ENCODE measurements at places on chromosomes 12 and 14.

DNA sequence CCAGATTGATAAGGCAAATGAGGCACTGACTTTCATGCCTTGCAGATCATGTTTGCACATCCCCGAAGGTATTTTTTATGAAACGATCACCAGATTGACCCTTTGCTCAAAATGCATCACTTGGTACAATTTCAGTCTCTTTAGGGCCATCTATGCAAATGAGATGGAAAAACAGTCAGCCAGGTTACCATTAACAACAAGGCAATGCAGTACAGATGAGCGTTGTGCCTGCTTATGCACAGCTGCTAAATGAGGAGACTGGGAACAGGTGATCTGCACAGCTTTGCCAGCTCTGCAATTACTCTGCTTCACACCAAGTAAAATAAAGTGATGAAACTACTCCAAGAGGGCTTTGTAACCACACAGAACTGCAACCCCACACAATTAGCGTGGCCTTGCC lies 26.1 kb upstream of the PLEKHG7 start:
- no peak for DNase-seq

DNA sequence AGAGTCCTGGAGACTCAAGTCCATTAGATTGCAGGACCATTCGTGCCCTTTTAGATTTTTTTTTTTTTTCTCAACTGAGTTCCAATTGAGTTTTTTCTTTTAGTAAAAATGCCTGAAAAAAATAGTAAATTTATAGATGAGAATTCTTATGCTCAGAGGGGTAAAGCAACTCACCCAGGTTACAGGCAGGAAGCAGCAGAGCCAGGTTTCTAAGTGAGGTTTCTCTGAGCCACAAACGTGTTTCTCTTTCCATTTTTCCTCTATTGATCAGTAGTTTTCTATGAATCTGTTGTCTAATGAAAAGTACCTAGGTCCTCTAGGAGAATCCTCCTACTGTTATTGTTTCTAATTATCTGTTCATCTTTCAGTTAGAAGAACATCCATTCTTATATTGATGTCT lies 66.4 kb upstream of the C12orf71 start:
- no peak for DNase-seq

- DNase-seq, result no peak
Observed at GRCh38 chr14:86707071-86707470, 1177.1 kb downstream of the FLRT2 start.

GRCh38 chr12:125685915-125686314 lies 620.7 kb downstream of the AACS start:
- no peak for DNase-seq

- DNase-seq, result no peak
Observed at GRCh38 chr12:52662918-52663229, 10.9 kb upstream of the KRT2 start.

- DNase-seq, result no peak
Observed at GRCh38 chr12:5945071-5946008, at the start of gene ANO2. ANO2 (minus strand) TSS chr12:5945259; CDS start chr12:5945217, 42 bp downstream.

GRCh38 chr12:8064131-8064530 lies 2.0 kb downstream of the C3AR1 start:
- DNase-seq, result no peak

Measured in activated T-helper 2 cell treated with anti-CD3 and anti-CD28 coated beads, Interferon-gamma antibody, Interleukin-2, Interleukin-4, amounts not matched to agents 10 μg/mL and 5 μg/mL and 100 μg/mL, durations not matched to agents 14 hours and 24 hours and 36 hours (primary cell).